ENCODE measurements at places on chromosomes 6 and 20.
A peak's percentile ranks its signal among the peaks of the same experiment; 100 is the strongest.

DNA sequence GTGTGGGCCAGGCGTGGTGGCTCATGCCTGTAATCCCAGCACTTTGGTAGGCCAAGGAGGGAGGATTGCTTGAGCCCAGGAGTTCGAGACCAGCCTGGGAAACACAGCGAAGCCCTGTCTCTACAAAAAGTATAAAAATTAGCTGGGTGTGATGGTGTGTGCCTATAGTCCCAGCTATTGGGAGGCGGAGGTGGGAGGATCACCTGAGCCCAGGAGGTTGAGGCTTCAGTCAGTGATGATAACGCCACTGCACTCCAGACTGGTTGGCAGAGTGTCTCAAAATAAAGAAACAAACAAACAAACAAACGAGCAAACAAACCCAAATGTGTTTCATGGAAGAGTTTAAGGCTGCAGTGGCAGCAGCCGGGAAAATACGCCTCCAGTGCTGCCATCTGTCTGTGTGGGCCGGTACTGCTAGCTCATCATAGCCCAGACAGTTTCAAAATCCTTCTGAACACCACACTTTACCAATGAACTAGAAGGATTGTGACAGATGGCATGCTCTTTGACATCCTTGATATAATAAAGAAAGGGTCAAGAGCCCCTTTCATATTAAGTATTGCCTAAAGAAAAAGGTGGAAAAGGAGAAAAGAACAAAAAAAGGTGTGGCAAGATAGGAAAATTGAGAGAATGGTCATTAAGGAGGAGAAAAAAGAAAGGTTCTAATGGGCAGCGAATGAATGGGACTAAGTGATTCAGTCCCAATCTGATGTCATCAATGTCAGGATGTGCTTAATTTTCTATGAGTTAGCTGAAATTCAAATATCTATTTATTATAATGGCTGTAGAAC lies 298.6 kb downstream of the SYNE1 start:
- no peak for DNase-seq

DNA sequence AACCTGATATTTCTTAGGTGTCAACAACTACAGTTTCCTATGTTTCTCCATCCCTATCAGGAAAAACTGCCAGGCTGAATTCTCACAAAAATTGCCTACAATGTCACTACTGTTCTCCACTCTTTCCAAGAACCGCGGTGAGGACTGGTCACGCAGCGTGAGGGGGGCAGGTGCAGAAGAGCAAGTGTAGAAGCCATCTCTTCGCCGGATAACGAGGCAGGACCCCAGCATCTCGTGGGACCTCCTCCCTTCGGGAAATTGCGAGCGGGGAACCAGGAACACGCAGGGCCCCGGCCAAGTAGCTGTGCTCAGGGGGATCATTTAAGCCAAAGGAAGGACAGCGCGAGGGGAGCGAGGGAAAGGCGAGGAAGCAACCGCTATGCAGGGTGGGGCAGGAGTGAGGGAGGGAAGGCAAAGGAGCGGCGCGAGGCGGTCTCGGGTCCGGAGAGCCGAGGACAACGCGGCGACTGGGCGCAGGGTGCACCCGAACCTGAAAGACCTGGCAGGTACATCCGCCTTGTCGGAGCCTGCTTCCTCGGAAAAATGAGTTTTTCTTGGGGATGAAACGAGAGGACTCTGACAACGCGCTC lies 559 bp downstream of the APMAP start:
- no peak for DNase-seq

DNA sequence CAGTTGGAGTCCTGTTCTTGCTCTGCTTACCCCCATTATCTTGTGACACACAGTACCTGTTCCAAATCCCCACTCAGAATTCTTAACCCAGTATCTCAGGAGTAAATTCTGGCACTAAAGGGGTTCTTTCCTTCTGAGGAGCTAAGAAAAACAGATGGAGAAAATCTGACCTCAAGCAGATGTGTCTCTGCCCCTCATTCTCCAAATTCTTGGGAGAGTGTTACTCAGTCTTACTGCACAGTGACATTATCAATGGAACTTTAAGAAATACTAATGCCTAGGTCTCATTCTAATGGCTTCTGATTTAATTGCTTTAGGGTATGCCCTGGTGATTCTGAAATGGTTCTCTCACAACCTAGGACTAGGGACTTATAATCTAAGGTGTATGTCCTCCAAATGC lies 40.6 kb upstream of the PTPRK start:
- DNase-seq, result no peak

DNA sequence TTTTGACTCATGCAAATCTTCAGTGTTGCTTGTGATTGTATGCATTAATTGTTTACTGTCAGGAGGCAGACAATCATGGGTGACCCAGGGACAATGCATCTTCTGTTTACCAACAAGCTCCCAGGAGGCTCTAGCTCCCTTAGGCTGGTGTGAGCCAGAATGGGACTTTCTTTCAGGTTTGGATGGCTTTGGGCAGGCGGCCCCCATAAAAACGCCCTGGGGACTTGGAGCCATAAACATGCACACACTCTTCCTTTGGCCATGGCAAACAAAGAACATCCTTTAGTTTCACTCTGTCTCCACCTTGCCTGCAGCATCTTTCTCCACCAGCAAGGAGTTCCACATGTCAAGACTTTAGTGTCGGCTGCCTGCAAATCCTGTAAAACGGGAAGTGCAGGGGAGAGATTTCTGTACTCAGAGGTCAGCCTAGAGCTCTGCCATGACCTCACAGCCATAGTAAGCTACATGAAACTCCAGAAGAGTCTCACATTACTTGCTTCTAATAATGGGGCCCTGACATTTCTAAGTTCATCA lies 127.6 kb downstream of the MAP3K7 start:
- no peak for DNase-seq

- no peak for DNase-seq
These were observed 293.9 kb downstream of the THBS2 start for GRCh38 chr6:168959696-168960095.

GRCh38 chr20:51374456-51374830 lies 168.1 kb downstream of the NFATC2 start:
- no peak for DNase-seq

DNA sequence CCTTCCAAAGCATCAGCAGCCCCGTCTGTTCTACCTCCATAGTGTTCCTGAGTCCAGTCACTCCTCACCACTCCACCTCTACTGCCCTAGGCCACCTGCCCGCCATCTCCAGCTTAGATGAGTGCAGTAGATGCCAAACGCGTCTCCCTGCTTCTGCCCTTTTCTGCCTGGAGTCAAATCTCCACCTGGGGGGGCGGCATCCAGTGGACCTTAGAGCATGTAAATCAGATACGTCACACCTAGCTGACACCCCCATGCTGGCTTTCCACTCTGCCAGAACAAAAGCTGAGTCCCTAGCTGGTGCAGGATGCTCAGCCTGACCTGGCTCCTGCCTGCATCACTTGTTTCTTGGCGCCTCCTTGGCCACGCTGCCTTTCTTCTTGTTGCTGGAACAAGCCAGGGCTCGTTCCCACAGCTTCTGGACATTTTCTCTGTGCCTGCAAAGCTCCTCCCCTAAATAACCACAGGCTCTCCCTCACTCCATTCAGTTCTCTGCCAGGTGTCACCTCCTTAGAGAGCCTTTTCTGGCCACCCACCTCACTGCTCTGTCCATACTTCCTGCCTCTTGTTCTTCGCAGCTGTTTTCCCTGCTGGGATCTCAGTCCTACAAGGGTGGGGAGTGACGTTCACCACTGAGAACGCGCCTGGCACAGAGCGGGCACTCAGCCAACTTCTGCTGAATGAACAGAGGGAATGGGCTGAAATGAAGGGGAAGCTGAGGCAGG lies 5.8 kb downstream of the DDR1 start:
- no peak for DNase-seq

DNA sequence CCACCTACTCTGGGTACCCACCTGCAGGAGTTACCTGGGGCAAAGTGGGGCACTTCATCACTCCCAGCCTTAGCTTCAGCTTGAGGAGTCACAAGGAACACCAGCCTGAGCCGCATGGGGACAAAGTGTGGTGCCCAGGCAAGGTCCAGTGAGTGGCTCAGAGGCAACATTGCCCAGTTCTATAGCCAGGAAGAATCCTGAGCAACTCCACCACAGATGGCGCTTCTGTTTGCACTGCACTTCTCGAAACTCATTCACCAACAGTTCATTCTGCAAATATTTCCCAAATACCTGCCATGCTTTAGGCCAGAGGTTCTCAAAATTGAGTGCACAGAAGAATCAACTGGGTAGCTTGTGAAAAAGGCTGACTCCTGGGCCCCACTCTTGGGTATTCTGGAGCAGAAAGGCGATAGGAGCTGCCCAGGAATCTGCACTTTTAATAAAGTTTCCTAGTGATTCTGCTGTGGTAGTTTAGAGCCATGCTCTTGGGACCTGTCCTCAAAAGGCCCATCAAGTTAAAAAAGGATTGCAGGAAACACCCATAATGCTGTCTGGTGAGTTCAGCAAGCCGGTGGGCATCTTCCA lies 83.1 kb downstream of the VEGFA start:
- no peak for DNase-seq

GRCh38 chr6:152386131-152386530 lies 251.0 kb downstream of the SYNE1 start:
- DNase-seq, result no peak

- no peak for DNase-seq
These were observed 15.2 kb downstream of the CDH22 start for GRCh38 chr20:46293084-46293483.

DNA sequence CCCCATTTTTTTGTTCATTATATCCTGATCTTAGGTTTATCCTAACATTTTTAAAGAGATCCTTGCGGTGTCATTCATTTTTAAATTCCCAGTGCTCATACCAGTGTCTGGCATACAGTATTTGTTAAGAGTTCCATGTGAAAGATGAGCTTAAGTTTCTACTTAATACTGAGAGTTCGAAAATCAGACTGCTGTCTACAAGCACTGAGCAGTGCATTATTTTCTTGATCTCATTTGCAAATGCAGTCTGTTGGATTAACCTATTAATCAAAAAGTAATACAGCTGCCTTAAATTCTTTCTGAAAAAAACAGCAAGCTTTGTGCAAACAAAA lies 663 bp downstream of the COQ3 start:
- DNase-seq, result no peak

DNA sequence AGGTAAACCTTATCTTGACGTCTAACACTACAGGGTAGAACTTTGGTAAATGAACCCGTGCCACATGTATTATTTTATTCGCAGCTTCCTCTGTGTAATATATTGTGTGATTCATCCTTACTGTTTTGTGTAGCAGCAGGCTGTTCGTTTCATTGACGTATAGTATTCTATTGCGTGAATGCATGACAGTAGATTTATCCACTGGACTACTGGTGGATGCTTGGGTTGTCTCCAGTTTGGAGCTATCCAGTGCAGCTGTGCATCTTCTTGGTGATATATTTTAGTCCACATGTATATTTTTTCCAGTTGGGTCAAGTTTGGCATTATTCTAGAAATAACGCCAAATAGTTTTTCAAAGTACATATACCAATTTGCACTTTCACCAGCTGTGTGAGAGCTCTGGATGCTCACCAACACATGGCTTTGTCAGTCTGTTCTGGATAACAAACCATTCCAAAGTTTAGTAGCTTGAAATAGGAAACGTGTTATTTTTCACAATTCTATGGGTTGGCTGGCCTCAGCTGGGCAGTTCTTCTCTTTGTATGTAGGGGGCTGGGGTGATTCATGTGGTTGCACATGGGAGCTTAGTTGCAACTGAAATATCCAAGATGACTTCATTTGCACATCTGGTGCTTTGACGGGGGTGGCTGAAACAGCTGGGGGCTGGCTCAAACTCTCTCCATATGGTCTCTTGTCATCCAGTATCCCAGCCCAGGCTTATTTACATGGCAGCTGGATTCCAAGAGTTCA lies 9.3 kb downstream of the ECT2L start:
- DNase-seq, result peak; percentile 90

DNA sequence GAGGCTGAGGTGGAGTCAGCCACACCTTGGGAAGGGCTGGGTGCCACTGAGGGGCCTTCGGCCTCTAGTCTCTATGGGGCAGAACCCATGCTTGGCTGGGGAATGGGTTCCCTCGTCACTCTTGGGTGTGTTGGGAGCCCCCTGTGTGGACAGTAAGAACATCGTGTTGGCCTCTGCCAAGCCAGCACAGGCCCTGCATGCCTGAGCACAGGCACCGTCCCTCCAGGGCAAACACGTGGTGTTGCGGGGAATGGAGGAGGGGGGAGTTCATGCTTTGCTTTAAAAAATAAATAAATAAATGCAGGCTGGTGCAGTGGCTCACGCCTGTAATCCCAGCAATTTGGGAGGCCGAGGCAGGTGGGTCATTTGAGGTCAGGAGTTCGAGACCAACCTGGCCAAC lies 63.0 kb downstream of the EZR start:
- no peak for DNase-seq

- DNase-seq, result no peak
These were observed 5.9 kb upstream of the PTPN1 start for GRCh38 chr20:50504231-50504823.

DNA sequence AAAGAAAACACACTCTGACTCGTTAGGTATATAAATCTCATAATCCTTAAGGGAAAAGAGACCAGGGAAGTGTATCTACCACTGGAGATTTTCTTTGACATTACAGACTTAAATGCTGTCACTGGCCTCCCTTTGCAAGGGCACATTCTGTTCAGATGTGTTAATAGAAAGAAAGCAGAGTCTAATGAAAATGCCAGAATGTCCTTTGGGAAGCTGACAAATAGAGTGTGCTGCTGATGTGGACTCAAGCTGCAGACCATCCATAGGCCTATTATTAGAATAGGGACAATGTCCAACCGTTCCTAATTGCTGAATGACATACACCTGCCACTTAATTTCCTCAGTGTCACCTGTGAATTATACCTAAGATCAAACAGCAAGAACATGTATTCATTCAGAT lies 41.2 kb downstream of the SLC35D3 start:
- no peak for DNase-seq

GRCh38 chr6:12060780-12061609 lies 48.9 kb downstream of the HIVEP1 start:
- no peak for DNase-seq

DNA sequence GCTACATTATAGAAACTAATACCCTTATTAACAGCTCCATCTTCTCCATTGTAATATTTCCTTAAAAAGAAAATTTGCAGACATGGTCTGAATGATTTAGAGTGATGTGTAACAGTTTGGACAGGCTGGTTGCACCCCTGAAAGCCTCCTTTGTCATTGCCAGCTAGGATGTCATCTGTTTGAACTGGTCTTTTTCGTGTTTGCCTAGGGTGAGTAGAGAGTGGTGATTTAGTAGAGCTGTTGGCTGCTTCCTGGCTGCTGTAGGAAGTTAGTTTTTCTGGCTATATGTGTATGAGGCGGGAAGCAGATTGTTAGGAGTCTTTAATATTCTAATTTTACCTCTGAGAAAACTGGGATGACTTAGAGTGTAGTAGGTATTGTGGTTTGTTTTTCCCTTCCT lies 101.1 kb downstream of the ZFAND3 start:
- DNase-seq, result no peak

Data from skin of body (tissue), 3 donors.